Esophagus squamous epithelium (tissue), 5 donors: ENCODE measurements at places on chromosomes 16 and 17.

DNA sequence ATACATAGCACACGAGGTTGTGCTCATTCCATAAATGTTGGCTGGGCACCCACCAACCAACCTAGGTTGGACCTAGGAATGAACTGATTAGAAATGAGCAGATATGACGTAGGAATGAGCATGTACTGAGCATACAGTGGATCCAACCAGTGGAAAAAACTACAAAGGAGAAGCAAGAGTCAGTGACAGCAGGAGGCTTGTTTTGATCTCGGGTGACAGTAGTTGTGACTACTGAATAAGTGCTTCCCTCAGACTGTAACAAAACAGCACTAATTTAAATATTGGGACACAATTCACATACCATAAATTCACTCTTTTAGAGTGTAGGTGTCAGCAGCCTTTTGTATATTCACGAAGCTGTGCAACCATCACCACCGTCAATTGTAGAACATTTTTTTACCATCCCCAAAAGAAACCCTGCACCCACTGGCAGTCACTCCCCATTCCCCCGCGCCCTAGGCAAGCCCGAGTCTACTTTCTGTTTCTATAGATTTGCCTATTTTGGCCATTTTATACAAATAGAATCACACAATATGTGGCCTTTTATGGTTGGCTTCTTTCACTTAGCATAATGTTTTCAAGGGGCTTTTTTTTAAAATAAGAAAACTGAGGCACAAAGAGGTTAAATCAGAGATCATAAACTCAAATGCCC is 7.0 kb downstream of the VAC14 start:
- DNase-seq: no peak

DNA sequence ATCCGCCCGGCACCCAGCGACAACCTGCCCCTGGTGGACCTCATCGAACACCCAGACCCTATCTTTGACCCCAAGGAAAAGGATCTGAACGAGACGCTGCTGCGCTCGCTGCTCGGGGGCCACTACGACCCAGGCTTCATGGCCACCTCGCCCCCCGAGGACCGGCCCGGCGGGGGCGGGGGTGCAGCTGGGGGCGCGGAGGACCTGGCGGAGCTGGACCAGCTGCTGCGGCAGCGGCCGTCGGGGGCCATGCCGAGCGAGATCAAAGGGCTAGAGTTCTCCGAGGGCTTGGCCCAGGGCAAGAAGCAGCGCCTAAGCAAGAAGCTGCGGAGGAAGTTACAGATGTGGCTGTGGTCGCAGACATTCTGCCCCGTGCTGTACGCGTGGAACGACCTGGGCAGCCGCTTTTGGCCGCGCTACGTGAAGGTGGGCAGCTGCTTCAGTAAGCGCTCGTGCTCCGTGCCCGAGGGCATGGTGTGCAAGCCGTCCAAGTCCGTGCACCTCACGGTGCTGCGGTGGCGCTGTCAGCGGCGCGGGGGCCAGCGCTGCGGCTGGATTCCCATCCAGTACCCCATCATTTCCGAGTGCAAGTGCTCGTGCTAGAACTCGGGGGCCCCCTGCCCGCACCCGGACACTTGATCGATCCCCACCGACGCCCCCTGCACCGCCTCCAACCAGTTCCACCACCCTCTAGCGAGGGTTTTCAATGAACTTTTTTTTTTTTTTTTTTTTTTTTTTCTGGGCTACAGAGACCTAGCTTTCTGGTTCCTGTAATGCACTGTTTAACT is 1.0 kb downstream of the NOG start:
- DNase-seq: no peak

DNA sequence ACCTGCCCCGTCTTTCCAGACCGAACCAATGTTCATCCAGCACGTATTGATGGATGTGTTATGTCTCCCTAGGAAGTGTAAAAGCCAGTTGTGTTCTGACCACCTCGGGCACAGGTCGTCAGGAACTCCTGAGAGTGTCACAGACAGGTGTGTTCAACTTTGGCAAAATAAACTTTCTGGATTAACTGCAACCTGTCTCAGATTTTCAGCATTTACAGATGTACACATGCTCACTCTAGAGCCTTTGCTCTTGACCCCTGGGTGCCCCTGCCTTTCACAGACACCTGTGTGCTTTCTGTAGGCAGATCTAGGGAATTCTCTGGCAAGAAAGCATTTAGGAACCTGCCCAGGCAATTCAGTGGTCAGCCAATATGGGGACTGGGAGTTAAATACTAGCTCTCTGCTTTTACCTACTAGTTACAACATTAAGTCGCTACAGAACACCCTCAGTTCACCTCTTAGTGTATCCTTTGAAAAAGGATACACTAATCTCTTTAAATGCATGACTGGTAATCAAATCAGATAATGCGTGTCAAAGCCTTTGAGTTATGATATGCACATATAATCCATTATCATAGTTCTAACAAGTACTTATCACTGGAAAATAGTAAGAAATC is 188.9 kb downstream of the CPPED1 start:
- no peak for DNase-seq

DNA sequence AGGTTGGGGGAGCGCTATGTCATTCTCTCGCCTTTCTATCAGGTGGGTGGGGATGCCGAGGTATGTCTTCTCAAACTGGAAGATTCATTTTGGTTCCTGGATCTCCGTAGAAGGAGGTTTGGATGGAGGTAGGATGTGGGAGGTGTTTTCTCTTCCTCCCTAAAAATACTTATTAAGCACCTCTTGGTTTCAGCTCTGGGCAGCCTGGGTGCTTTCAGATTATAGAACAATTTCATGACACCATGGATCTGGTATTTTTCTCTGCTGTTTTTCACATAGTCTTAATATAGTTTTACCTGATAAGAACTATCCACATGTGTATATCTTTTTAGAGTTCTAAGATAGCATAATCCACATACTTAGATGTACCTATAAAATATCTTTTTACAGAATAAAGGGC is 92.9 kb downstream of the YPEL2 start:
- no peak for DNase-seq

GRCh38 chr17:82239926-82240505 is 11.2 kb downstream of the SLC16A3 start:
- DNase-seq: no peak

DNA sequence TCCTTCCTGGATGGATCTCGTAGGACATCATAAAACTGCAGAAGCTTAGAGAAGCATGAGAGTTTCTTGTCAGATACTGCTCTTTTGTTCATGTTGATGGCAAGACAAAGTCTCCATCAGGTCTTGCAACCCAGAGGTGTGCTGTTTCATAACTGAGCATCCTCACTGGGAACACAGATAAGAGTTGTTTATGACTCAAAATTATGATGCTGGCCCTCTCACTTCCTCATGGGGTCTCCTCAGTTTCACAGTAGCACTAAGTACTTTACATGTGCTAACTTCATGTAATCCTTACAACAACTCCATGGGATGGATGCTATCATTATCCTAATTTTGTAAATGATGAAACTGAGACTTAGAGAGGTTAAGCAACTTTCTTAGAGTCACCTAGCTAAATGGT is 14.4 kb downstream of the SCPEP1 start:
- no peak for DNase-seq

GRCh38 chr16:69345923-69346322 is 5.7 kb downstream of the TMED6 start:
- DNase-seq: no peak

GRCh38 chr17:48993305-48993704 is 3.9 kb upstream of the IGF2BP1 start:
- DNase-seq: no peak

- no peak for DNase-seq
These were observed 3.0 kb upstream of the NRN1L start for GRCh38 chr16:67881621-67882161.

DNA sequence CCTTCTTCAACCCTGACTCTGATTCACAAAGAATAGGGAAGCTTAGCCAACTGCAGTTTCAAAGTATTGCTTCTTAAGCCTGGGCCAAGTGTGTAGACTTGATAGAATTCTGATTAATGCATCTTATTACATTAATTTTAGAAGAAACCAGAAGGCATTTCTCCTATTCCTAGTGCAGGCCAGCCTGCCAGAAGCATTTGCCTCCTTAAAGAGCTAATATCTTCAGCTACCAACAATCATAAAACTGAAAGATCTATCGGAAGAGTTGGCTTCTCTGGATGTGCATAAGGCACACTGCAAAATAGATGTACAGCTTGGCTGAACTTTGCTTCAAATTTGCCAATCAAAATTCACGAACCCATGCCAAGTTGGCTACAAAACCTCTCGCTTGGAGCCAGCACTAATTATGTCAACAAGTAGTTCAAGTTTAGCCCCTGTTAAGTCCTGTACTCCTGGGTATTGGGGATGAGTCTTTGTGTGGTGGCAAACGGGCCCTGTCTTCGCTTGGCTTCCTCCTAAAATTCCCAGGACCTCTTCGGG is 717.8 kb downstream of the WWOX start:
- DNase-seq: no peak

GRCh38 chr16:78778101-78779004 is 678.9 kb downstream of the WWOX start:
- DNase-seq: no peak

DNA sequence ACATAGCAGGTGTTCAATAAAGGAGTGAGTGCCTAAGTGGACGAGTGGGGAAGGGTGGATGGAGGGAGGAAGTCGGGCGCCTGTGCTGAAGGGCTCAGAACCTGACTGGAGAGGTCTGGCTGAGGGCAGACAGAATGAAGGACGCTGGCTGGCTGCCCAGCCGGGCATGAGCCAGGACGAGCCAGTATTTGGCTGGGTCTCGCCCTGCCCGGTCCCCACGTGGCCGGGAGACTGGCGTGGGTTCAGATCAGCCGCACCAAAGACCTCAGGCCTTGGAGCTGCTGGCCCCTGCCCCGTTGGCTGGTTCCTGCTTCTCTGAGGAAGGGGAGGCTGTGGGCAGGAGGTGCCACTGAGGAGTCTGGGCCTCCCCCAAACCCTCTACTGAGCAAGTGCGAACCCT is 79.8 kb downstream of the ENGASE start:
- DNase-seq: no peak

DNA sequence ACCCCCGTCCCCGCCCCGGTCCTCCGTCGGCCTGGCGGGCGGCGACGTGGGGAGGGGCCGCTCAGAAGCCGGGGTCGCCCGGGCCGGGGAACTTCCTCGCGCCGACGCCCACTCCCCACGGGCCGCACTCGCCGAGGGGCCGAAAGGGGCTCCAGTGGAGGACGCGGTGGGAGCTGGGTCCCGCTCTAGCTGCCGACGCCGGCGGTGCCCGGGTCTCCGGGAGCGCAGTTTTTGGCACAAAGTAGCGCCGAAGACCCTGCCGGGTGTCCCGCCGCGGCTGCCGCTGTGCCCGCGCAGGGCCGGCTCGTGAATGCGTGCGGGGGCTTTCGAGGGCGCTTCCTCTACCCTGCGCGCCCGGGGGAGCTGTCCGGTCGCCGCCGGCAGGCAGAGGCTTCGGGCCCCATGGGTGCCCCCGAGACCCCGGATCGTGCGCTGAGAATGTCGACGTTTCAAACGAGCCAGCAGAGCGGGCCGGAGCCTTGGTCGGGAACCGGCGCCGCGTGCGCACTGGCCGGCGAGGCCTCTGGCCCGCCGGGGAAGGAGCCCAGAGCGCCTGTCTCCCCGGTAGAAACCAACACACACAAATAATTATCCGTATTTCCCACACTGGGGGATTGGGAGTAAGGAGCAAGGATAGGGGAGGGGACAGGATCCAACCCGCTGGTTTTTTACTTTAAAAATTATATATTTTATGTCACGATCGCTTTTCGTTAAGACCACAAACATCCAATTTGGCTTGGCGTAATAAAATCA is 46.6 kb upstream of the SLC38A10 start:
- DNase-seq: no peak

- DNase-seq: no peak
These were observed 89.4 kb downstream of the KIF2B start for GRCh38 chr17:53912117-53912516.

DNA sequence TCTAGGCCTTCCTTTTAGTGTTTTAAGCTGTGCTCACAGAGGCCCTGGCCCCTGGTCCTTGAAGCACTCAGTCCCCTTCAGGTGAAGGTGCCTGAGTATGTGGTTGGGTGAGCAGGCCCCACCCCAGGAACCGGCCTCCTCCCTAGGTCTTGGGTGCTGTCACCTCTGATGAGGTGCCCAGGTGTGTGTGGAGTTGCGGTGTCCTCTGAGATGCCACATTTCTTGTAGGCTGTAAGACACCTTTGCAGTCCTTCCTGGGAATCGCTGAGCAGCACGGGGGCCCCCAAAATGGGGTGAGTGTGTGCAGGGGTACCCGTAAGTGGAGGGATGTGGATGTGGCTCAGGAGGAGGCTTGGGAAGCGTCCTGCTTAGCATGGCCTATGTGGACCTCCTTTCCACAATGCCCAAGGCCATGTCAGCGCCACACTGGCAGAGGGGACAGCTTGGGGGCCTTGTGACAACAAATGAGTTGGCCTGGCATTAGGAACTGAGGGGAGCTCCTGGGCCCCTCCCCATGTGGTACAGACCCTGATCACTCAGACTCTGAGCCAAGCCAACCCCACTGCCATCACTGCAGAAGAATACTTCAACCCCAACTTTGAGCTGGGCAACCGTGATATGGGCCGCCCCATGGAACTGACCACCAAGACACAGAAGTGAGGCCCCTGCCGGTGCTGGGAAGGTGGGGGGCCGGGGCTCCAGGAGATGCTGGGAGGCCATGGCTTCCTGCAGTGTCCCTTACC is 11.2 kb downstream of the CORO6 start:
- no peak for DNase-seq

DNA sequence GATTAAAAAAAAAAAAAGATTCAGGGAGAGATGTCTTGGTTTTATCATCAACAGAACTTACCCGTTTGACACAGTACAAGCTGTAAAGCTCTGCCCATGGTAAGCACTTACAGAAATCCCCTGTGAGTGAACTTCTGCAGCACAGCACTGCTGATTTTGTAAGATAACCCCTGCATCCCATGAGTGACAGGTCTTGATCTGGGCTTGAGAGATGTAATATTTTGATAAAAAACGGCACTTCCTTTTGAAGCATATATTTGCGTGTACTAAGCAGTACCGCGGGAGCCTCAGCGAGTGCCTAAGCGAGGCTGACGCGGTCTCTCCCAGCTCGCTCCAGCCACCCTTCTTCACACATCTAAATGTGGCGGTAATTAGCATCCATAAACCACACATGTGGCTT is 50.5 kb downstream of the IKZF3 start:
- DNase-seq: no peak

- DNase-seq: no peak
These were observed 157.8 kb upstream of the FAM20A start for GRCh38 chr17:68759002-68759342.

GRCh38 chr16:21663889-21664647 is at the start of gene OTOA:
OTOA (plus strand) TSS chr16:21663968; CDS start chr16:21678515, 14,547 bp downstream.
- no peak for DNase-seq

DNA sequence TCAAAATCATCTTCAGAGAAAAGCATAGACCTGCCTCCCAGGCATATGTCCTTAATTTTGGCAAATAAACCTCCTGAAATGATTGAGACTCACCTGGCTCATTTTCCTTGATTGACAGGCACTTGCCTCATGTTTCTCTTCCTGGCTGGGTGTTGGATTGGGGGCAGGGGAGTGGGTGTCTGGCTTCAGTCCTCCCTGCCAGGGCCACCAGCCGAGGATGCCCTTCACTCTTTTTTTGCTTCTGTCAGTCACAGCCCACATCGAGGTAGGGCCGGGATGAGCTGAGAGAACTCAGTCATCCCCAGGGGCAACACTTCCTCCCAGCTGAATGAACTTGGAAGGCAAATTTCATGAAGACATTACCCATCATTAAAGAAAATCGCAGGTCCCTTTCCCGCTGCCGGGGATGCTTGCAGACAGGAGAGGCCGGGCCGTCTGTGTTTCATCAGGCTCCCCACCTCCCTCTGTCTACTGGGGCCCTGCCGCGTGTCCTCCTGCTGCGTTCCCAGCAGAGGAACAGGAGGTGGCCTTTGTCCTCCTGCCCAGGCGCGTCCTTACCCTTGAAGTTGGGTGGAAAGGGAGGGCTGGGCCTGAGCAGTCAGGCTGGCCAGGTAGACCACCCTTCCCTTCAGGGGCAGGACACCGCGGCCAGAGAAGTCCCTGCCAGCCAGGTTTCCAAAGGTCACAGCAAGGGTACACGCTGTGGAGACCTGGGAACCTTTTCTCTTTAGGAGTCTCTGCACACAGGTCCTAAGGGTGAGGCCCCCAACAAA is 11.2 kb upstream of the DNAH17 start:
- no peak for DNase-seq
